Fibroblast of the conjunctiva (primary cell): ENCODE measurements at places on chromosomes 4 and X.

GRCh38 chrX:153867671-153868070 lies 18.3 kb downstream of the L1CAM start:
- DNase-seq: no peak

- DNase-seq: no peak
Observed at GRCh38 chr4:118849867-118850487, 14.1 kb upstream of the SEC24D start.

DNA sequence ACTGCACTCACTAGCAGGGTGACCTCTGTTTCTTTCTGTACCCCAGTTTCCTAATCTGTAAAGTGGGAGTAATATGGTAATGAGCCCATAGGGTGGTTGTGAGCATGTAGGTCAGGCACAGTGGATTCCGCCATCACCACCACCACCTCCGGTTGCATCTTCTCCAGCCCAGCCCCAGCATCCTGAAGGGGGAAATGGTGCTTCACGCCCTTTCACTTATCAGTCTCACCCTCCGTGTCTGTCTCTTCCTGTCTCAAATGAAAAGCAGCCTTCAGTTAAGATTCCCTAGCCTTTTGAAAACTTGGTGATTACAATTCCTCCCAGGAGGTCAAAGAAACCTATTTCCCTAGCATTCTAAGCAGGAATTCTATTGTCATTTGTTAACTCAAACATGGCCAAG lies 16.9 kb upstream of the XPNPEP2 start:
- DNase-seq: no peak

GRCh38 chr4:3202836-3203820 lies 45.8 kb upstream of the MSANTD1 start:
- no peak for DNase-seq

GRCh38 chr4:10571909-10572308 lies 112.7 kb downstream of the CLNK start:
- DNase-seq: no peak

GRCh38 chrX:68824565-68825125 lies 4.2 kb upstream of the EFNB1 start:
- DNase-seq: no peak
